ENCODE measurements at places on chromosomes 4 and X.

DNA sequence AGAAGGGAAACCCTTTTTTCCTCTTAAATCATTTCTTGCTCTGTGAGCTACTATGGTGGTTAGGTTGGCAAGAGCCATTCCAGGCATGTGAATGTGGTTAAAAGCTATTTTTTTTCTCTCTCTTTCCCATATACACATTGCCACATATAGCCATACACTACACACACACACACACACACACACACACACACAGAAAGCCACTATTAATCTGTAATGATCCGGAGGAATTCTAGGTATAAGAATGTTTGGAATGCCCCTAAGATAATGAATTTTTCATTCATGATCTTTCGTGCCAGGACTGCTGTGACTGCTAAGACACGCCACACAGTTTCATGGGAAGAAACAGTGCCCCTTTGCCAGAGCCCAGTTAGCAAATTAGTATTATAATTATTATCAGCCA, 21.8 kb upstream of the TLL1 start:
- DNase-seq, result no peak

- DNase-seq, result no peak
These were observed 2295.4 kb downstream of the ARAP2 start for GRCh38 chr4:33948921-33949320.

GRCh38 chr4:829761-830600, 4.1 kb upstream of the CPLX1 start:
- no peak for DNase-seq

DNA sequence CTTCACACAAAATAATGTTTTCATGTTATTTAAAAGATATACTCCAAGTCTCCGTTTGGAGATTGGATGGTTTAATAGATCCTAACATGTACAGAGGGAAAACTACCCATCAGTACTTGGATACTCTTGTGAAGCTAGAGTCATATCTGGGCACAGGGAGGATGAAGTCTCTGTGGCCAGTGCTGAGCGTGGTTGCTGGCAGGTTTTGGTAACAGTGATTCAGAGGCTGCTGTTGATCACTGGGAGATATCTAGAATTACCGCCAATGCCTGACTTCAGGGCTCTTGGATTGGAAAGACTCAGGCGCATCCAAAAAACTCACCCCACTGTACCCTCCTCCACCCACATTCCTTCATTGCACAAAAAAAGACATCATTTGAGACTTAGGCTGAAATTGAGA, 107.2 kb upstream of the PGRMC2 start:
- DNase-seq, result no peak

GRCh38 chr4:169976951-169977350, 49.2 kb downstream of the MFAP3L start:
- DNase-seq, result no peak

DNA sequence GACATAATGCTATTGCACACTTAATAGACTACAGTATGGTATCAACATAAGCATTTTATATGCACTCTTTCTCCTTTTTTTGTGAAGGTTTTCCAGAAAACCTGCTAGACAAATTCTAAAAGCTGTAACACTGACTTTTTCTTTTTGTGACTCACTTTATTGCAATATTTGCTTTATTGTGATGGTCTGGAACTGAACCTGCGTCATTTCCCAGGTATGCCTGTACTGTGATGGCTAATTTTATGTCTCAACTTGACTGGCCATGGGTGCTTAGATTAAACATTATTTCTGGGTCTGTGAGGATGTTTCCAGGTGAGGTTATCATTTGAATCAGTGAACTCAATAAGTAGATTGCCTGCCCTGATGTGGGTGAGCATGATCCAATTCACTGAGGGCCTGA, 35.5 kb upstream of the LAMP2 start:
- no peak for DNase-seq

DNA sequence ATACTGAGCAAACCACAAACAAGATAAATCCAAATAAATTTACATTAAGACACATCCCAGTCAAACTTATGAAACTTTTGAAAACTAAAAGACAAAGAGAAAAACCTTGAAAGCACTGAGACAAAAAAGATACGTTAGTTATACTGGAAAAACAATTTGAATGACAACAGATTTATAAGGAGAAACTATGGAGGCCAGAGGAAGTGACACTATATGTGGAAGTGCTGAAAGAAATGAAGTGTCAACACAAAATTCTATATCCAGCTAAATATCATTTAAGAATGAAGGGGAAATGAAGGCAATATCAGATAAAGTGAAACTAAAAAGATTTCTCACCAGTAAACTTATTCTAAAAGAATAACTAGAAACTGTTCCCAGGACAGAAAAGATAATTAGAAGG, 283.7 kb downstream of the RAPGEF2 start:
- DNase-seq, result no peak

DNA sequence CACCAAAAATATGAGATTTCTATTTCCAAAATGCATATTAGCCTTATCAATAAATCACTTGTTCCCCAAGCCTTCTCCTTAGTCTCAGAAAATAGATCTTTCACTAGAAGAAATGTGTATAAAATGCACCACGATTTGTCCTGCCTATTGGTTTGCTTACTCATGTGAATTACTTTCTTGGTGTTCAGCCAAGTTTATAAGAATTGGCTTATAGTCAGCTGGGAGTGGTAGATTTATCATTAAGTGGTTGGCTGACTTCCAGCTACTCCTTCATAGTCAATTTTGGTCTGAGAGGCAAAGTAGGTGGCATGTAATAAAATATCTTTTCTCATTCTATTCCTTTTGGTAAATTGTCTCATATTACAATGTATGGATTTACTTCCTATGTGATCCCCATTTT, 1.3 kb downstream of the SULT1E1 start:
- no peak for DNase-seq

DNA sequence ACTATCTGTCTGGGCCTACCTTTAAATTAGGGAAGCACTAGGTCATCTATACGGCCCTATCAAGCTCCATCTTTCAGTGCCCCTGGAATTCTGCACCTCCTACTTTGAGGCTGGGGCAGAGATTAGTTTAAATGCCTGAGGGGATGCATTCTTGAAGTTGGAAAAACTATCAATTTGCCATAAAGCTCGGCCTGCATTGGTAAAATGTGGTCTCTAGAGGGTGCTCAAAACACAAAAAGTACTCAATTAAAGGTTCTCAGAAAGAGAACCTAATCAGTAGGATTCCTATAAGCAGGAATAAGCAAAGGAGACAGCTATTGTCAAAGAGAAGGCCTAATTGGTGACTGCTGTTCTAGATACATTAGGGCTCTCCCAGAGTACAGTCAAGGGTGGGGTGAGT, 111.7 kb downstream of the AMER1 start:
- DNase-seq, result no peak

GRCh38 chr4:170015285-170015684, 10.9 kb downstream of the MFAP3L start:
- no peak for DNase-seq
